ENCODE measurements at places on chromosomes 1 and 21.
A peak's percentile ranks its signal among the peaks of the same experiment; 100 is the strongest.

DNA sequence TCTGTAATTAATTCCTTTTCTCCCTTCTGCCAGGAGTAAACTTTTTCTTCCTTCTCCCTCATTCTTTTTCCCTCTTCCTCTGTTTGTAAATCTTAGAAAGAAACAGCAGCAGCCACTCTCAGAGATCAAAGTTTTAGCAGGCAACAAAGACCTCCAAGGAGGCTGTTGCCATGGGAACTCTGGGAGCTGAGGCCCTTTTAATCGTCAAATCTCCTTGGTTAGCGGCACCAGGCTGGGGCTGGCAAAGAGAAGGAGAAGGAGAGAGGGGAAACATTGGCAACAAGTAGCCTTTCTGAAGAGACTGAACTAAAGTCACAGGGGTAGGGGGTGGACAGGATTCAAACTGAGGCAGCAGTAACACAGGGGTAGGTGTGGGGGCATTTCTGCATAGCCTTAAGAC, 25.2 kb downstream of the ILDR2 start:
- DNase-seq: no peak

- no peak for DNase-seq
These were observed 33.1 kb downstream of the WDR4 start for GRCh38 chr21:42846221-42846620.

DNA sequence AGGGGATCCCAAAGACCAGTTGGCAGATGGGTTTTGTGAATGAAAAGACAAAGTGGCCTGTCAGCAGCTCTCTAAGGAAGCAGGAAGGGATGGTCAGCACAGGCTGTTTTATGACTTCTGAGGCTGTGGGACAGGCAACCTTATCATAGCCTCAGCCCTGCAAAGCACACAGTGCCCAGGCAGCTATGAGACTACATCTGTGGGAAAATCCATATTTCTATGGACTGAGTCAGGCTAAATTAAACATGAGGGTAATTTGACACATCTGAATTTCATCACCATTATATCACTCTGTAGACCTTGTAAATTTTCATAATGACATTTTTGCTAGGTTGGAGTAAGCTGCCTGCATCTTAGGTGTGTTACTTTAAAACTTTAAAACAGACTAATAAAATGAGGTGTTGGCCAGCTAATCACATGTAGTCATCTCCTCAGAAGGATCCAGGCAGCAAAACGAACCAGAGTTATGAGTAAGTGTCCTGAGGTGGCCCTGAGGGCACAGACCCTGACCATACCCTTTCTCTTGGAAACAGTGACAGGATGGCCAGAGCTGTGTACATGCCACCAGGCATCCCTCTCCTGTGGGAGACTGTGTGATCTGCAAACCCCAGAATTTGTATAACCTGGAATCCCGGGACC, 14.6 kb downstream of the NGF start:
- no peak for DNase-seq

- DNase-seq: no peak
These were observed 49.4 kb upstream of the KIF1B start for GRCh38 chr1:10160907-10161490.

GRCh38 chr1:56206391-56206790, 373.0 kb downstream of the PLPP3 start:
- DNase-seq: no peak

GRCh38 chr1:167136191-167136614, 42.3 kb downstream of the STYXL2 start:
- no peak for DNase-seq

DNA sequence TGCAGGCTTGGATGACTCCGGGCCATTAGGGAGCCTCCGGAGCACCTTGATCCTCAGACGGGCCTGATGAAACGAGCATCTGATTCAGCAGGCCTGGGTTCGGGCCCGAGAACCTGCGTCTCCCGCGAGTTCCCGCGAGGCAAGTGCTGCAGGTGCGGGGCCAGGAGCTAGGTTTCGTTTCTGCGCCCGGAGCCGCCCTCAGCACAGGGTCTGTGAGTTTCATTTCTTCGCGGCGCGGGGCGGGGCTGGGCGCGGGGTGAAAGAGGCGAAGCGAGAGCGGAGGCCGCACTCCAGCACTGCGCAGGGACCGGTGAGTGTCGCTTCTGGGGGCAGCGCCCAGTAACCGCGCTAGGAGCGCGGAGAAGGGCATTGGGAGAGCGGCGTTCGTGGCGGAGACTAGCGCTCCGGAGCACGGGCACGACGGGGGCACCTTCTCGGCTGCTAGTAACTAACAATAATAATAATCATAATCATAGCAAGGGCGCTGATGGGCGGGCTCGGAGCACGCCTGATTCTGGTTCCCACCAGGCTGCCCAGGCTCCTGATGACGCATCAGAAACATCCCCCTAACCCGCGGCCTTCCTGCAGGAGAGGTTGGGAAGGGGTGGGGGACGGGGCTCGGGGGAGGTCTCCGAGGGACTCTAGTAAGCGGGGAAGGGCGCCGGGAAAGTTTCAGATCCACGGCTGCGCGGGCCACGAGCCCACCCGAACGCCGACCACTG, at the start of gene MX1:
Gene MX1 (plus strand): TSS at position 286 of the 722 bp plus-strand sequence. CDS start 5,832 bp downstream, outside the sequence.
- peak; percentile 87 for DNase-seq

GRCh38 chr1:42958488-42959319, at the start of gene SLC2A1:
Gene SLC2A1 (minus strand): TSS chr1:42958868. CDS start chr1:42958651, 217 bp downstream.
- peak; percentile 97 for DNase-seq

DNA sequence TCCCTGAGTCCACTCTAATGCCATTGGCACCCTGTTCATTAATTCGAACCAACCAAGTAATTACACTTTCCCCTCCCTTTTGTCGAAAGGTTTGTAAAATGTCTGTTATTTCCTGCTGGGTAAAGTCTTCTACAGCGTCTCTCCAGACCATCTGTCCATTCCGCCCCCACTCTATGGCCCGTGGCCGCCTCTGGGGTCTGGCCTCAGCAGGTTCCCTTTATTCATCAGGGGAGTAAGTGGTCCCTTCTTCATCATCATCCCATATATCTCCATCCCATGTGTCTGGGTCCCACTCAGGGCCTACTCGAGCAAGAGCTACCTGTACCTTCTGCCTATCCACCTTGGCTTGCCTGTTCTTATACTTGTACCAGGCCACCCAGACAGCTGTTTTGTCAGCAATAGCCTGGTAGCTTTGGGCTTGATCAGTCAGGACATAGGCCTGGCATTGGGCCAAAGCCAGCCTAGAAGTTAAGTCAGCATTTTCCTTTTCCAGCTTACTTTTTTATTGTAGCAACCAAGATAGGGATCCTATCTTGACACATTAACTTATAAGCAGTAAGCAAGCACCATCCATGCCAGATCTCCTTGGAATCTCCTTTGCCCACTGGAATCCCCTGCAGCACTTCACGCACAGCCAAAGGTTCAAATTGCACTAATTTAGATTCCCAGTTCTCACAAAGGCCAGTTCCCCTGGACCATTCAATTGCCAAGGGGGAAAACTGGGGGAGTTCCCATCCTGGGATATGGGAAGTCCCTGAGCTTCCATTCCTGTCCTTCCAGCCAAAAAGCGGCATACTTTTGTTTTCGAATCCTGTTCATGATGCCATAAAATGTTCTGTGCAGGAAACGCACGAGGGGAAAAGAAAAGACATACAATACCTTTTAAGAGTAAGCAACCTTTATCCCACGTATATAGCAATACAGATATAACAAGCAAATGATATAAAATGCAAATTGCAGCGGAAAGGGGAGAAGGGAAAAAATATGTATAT, 6.6 kb upstream of the STUM start:
- DNase-seq: no peak

- DNase-seq: no peak
These were observed 2.0 kb downstream of the TRIM17 start for GRCh38 chr1:228414511-228415211.

DNA sequence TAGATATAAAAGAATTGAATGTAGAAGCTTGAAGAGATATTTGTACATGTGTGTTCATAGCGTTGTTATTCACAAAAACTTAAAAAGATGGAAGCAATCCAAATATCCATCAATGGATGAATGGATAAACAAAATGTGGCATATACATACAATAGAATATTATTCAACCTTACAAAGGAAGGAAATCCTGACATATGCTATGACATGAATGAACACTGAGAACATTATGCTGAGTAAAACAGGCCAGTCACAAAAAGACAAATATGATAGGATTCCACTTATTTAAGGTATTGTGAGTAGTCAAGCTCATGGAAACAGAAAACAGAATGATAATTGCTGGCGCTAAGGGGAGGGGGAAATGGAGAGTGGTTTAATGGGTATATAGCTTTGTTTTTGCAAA, 47.0 kb upstream of the DYRK1A start:
- DNase-seq: no peak

GRCh38 chr1:55588309-55588708, 373.1 kb upstream of the USP24 start:
- DNase-seq: no peak

GRCh38 chr1:197399755-197400521, 131.9 kb downstream of the CRB1 start:
- peak; percentile 51 for DNase-seq

DNA sequence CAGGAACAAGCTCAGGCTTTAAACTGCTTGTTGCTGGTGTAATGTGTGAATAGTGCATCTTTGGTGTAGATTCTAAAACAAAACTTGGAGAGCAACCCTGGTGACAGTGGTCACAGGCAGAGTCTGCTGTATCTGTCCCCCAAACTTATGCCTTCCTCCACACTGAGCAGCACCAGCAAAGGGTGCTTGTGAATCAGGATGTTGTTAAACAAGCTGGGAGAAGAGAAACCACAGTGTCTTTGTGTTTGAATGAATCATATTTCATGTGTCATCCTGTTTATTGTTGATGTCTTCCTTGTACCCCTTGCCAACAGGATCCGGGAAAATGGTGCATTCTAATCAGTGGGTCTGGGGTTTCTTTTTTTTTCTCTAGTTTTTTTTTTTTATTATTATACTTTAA, 91.9 kb upstream of the COG2 start:
- DNase-seq: no peak

DNA sequence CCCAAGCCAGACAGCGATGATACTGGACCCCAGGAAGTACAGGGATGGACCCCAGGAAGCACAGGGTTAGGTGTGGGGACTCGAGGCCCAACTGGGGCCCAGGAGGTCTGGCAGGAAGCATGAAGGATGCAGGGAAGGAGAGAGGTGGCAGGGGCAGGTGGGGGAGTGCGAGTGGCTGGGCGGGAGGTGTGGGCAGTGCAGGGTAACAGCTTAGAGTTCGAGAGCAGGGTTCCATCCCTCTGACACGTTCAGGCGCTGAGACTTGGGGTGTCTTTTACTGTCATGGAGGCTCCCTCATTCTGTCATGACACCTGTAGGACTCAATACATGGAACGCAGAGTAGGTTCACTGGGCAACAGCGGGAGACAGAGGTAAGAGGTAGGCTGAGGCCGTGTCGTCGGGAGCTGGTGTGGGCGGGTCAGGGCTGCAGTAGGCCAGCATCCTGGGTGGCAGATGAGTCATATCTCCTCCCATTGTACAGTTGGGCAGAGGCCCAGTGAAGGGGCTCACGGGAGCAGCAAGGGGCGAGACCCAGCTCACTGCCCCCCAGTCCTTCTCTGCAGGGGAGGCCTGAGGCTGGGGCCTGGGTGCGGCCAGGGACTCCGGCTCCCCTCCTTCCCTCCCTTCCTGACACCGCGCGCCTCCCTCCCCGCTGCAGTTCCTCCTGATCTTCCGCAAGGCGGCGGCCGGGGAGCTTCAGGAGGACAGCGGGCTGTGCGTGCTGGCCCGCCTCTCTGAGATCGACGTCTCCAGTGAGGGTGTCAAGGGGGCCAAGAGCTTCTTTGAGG, 11.6 kb upstream of the CTRC start:
- DNase-seq: no peak

DNA sequence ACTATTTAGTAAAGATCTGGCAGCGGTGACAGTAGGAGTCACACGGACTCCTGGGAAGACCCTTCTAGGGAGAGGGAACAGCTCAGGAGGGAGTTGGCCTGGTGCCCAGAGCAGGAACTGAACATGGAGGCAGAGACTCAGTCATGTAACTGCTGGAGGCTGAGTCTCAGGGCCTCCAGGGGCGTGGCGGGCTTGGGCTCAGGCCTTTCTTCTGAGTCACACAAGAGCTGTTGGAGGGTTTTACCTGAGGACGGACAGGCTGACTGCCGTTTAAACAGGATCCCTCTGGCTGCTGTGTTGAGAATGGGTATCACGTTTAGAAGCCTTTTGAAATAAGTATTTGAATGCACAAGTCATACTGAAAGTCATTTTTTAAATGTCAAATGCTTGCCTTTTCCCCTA, 7.2 kb upstream of the ETS2 start:
- DNase-seq: no peak

- no peak for DNase-seq
These were observed 9.4 kb downstream of the COL6A1 start for GRCh38 chr21:45990741-45991605.

DNA sequence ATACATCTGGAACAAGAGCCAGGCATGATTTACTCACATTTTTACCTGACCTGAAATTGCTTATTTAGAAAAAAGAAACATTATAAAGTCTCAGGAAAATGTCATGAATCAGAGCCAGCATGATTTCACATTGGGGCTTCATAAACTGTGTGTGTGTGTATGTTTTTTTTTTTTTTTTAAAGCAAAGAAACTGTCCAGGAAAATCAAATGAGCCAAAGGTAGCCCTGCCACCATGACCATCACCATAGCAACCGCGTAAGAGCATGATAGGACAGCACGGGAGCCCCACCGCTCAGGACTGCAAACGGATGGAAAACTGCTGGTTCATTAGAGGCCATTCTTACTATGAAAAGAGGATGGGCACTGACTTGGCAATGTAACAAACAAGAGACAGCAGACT, 139.2 kb downstream of the NTMT2 start:
- no peak for DNase-seq

GRCh38 chr1:189708674-189709073, 769.0 kb downstream of the BRINP3 start:
- DNase-seq: no peak

DNA sequence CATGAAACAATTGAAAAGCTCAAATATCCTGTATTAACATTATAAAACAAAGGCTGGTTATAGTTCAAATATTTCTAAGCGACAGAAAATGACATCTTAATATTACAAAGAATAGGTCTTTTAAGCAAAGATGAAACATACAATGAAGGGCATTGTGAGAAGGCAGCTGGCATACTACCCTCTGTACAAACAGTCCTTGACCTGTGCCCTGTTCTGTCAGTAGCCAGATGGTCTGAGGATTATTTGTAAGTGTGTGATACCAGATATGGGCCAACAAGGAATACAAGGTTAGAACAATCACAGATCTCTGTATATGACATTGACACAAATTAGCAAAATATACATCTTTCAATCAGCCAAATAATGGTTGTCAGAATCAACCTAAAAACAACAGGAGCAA, 1350.4 kb downstream of the AMY1C start:
- DNase-seq: no peak

- no peak for DNase-seq
These were observed 35.1 kb downstream of the MSTO1 start for GRCh38 chr1:155645034-155645598.

DNA sequence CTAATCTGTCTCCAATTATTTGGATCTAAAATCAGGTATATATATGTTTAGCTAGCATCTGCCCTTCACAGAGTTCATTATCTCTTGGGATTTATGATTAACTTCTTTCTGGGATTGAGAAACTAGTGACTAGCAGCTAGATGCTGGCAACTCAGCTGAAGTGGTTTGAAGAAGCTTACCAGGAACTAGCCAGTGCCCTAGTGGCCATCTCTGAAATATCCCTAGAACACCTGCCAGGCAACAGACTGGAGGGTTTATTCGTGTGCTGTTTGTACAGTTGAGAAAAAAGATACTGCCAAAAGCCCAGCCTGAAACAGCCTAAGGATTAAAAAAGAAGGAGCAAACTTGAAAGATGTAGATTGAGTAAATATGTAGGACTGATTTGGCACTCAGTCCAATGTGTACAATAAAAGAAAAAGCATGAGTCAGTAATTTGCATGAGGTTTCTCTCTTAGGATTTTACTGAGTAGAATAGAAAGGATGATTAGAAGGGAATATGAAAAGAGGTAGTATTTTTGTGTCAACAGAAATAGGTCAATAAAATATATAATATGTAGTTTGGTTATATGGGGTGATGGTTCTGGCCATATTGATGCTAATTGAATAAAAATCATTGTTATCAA, 1144.6 kb upstream of the ADGRL2 start:
- no peak for DNase-seq
